WTC11 (cell line): ENCODE measurements at places on chromosomes 16 and 17. TPM values are rescaled to one million over a fixed set of nuclear protein-coding genes. Genes with fewer than 3 reads are reported as not detected.

The C16orf46 gene
- 1.1 to 1.3 TPM (median 1.2 TPM) in 3 replicates for total RNA-seq

DNA sequence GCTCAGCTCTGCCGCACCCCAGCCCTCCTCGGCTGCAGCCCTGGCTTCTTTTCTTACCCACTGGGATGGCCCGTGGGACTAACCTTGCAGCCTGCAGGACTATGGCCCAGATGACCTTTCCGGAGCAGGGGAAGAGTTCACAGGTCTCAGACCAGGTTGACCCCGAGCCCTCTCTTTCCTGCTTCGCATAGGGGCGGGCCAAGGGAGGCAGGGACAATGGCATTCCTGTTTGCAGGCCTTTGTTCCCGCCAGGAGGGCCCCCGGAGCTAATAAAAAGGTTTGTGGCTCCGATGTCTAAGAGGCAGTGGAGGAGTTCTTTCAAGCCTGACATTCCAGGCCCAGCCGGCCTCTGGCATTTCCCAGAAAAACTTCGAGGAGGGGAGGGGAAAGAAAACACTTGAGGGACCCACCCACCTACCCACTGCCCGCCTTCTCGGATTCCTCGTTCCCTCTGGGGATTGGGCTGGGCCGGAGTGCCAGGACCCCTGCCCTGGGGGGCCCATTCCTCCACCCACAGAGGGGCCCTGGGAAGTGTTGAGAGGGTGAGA, 5.8 kb upstream of the SOCS3 start:
- H3K36me3 ChIP-seq: no peaks in the 10 kb centered on the region
- DNase-seq: peak; percentile 92
- peak overlapping the region; percentile 46 for H3K4me3 ChIP-seq

GRCh38 chr16:83615953-83616350, 191.8 kb upstream of the HSBP1 start:
- no peak overlapping the region for H3K4me3 ChIP-seq
- 0 out of 2 replicates have a peak overlapping the region, but pooled peaks have one; percentile 1 for H3K27ac ChIP-seq
- H3K4me1 ChIP-seq: peaks cover 18% of the 10 kb centered on the region
- H3K36me3 ChIP-seq: peaks cover 5% of the 10 kb centered on the region; the same call in 1 of the 2 replicates

GRCh38 chr16:90026135-90026534, 6.9 kb upstream of the DBNDD1 start:
- no peaks in the 10 kb centered on the region for H3K27me3 ChIP-seq
- no peak overlapping the region for H3K4me3 ChIP-seq
- H3K4me1 ChIP-seq: peaks cover 17% of the 10 kb centered on the region
- peak overlapping the region; percentile 45; the same call in 1 of the 2 replicates for H3K27ac ChIP-seq
- DNase-seq: no peak

DNA sequence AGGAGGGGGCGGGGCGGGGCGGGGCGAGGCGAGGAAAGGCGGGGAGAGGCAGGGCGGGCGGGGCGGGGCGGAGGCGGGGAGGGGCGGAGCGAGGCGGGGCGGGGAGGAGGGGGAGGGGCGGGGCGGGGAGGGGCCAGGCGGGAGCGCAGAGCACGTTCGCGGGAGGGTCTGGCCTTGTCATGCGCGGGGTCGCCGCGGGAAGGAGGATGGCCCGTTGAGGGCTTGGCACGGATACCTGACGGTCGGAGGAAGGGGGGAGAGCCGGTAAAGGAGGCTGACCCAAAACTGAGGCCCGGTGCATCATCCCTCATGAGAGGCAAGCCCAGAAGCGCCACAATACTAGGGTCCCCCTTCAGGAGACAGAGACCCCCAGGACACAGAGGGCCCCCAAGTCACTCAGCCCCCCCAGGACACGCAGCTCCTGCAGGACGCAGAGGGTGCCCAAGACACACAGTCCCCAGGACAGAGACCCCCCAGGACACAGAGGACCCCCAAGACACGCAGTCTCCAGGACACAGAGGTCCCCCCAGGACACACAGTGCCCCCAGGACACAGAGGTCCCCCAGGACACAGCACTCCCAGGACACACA, 593 bp upstream of the WDR45B start:
- H3K27me3 ChIP-seq: peaks cover 8% of the 10 kb centered on the region
- H3K4me3 ChIP-seq: peak overlapping the region; percentile 59
- peak; percentile 57 for DNase-seq
- peaks cover 6% of the 10 kb centered on the region for H3K36me3 ChIP-seq
- H3K4me1 ChIP-seq: peaks cover 17% of the 10 kb centered on the region
- no peak overlapping the region for H3K27ac ChIP-seq

DNA sequence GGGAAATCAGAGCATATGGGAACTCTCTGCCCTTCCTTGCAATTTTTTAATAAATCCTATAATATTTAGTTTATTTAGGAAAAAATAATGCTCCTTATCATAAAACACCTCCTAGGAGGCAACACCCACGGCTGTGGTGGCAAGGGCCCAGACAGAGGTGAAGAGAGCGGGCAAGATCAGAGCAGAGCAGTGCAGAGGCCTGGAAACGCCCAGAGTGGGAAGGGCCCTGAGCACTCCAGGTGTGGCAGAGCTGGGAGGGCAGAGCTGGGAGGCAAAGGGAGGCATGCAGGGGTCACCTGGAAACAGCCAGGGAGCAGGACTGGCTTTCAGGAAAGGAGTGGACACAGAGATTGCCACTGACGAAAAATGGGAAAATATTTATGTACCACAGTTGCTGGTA, 17.3 kb downstream of the FBXO31 start:
- peak overlapping the region; percentile 80; the same call in 1 of the 2 replicates for H3K27ac ChIP-seq
- no peak for DNase-seq
- peaks cover 26% of the 10 kb centered on the region for H3K4me1 ChIP-seq
- no peaks in the 10 kb centered on the region for H3K36me3 ChIP-seq
- H3K27me3 ChIP-seq: no peaks in the 10 kb centered on the region
- no peak overlapping the region for H3K4me3 ChIP-seq

DNA sequence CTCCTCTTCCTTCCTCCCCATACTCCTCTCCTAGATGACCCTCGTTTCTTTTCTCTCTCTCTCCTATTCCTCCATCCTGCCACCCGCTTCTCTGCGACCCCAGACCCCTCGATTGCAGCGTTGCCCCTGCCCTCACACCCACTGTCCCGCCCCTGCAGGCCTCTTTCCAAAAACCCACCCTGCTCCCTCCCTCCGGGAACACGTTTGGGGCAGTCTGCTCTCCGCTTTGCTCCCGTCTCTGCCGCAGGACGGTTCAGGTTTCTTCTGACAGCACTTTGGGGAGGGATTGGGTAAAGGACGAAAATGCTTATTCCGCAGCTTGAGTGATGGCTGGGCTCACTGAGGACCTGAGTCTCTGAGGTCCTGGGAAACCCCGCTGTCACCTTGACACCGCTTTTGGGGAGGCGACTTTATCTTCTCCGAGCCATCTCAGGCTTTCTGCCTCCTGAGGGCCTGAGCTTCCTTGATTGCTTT, 690 bp downstream of the NDE1 start:
- H3K4me1 ChIP-seq: 0 out of 2 replicates have a peak, but pooled peaks cover 5% of the 10 kb centered on the region
- H3K4me3 ChIP-seq: peak overlapping the region; percentile 99
- peak; percentile 45 for DNase-seq
- peaks cover 7% of the 10 kb centered on the region for H3K36me3 ChIP-seq
